Dermis microvascular lymphatic vessel endothelial cell (primary cell): ENCODE measurements at places on chromosomes 2 and 18.
A peak's percentile ranks its signal among the peaks of the same experiment; 100 is the strongest.

DNA sequence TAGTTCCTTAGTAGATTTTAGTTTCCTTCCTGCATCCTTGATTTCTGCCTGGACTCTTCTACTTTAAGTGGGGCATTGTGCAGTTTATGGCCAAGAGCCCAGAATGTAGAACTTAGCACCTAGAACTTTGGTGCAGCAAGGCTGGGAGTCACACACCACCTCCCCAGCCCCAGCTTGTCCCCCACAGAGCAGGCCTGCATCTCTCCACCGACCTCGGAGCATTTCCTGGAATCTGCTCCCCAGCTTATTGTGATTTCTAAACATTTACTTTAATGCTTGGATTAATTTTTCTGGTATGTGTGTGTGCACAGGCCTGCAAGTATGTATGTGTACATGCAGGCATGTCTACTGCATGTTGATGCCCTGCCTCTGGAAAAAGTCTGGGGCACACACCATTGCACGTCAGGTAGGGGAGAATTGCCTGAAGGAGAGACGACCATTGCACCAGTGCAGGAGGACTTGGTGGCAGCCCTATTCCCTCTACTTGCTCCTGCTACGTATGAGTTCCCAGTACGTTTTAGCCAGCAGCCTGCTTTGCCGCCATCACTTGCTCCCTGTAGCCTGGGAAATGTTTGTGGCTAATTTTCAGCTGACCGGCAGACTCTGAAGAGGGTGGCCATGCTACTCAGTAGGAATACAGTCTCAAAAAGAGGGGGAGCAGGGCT, 419.9 kb upstream of the HS6ST1 start:
- DNase-seq = no peak

DNA sequence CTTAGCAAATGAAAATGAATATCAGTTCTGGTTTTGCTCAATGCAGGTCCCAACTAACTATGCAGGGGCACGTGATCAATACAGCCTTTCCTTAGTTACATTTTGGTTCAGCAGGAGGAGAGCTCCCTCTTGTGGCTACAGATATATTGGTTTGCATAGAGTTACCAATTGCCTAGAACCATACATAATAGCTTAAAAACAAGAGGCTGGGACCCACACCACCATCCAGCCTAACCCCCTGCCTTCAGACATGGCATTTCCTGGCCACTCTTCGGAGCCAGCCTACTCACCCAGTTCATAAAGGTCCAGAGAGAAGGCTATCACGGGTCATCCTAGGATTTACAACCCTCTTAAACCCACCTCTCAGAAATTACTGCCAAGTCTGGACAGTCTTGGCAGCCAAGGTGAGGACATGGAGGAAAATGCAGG, 10.5 kb downstream of the CCDC93 start:
- peak; percentile 75 for DNase-seq

GRCh38 chr2:122167515-122167914, 412.1 kb downstream of the TSN start:
- no peak for DNase-seq

DNA sequence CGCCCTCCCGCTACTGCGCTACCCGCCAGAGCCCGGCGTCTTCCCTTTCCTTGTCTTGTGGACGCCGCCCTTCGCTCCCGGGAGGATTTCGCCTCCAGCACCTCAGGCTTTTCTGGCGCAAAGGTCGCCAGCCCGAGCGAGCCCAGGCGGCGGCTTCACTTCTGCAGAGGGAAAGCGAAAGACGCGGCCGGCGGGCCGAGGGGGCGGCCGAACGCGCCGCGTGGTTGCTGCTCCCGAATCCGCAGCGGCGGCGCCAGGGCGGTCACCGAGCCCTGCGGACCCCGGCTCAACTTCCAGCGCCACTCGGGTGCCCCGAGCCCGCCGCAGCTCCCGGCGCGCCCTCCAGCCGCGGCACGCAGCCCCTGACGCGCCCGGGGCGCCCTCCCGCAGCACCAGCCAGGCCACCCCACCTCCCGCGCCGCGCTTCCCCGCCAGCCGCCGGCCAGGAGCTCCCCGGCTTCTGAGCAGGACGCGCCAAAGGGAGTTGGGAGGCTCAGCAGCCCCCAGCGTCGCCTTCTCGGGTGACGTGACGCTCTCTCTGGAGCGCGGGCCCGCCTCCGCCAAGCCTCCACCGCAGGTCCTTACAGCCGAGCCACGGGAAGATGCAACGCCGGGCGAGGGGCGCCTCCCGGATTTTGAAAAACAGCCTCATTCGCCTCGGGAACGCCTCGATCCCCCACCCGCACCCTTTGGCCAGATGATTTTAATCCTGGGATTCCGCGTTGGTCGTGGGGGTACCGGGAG, 84.9 kb upstream of the EPB41L3 start:
- DNase-seq = no peak

- peak; percentile 32 for DNase-seq
These were observed 100.8 kb upstream of the ATP5MC3 start for GRCh38 chr2:175282300-175282699.

DNA sequence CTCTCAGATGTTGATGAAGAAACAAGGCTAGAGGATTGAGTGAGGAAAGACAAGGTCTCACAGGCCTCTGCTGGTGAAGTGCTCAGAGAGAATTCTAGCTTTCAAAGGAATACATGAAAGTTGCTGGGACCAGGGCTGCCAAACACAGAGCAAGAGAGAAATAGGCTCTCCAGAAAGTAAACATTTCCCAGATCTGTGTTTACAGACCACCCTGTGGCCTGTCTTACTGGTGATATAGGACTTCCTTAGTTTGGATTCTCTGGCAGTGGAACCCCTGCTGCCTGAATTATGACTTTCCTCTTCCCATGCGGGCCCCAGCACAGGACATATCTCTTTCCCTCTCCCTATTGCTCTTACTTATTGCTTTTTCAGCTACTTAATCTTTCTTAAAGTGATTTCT, 64.5 kb downstream of the TACR1 start:
- DNase-seq = no peak

DNA sequence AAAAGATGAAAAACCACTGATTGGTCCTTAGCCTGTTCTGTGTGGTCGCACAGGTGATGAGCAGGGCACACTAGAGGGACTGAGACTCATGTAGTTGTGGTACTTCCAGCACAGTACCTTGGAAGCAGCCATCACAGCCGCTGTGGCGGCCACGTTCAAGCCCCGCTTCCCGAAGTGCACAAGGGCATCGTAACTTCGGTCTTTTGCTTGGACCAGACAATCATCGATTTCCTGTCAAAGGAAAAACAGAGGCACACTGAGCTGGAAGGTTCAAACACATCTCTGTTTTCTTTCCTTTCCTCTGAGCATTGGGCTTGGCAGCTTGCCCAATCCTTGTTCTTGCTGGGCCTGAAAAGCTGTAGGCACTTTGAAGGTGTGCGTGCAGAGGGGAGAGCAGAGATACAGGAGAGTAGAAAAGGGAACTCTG, 52.6 kb downstream of the MRPL35 start:
- peak; percentile 80 for DNase-seq

GRCh38 chr2:79593237-79593867, 80.5 kb downstream of the CTNNA2 start:
- DNase-seq = no peak

GRCh38 chr18:21444465-21445212, 155.9 kb downstream of the ESCO1 start:
- peak; percentile 64 for DNase-seq

GRCh38 chr2:201242571-201243277, 17.6 kb upstream of the CASP8 start:
- DNase-seq = no peak

- DNase-seq = peak; percentile 46
These were observed 78.8 kb upstream of the ITGB6 start for GRCh38 chr2:160278879-160279177.

DNA sequence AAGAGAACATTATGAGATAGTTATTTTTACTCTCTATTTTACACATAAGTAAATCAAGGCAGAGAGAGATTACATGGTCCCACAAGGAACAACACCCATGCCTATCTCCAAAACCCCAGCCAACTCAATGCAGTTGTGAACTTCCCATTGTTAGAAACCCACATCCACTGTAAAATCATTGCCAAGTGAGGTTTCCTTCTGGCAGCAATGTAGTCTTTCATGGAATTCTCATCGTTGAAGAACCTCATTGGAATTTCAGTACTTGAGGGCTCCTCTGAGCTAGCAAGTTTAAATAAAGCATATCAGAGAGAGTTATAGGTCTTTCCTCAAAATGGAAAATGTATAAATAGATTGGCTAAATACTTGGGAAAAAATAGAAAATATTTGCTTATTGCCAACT, 105.2 kb downstream of the RAD51AP2 start:
- no peak for DNase-seq

GRCh38 chr2:76870011-76870410, 652.2 kb downstream of the LRRTM4 start:
- DNase-seq = no peak

GRCh38 chr2:216575465-216575864, 57.8 kb upstream of the IGFBP2 start:
- no peak for DNase-seq

DNA sequence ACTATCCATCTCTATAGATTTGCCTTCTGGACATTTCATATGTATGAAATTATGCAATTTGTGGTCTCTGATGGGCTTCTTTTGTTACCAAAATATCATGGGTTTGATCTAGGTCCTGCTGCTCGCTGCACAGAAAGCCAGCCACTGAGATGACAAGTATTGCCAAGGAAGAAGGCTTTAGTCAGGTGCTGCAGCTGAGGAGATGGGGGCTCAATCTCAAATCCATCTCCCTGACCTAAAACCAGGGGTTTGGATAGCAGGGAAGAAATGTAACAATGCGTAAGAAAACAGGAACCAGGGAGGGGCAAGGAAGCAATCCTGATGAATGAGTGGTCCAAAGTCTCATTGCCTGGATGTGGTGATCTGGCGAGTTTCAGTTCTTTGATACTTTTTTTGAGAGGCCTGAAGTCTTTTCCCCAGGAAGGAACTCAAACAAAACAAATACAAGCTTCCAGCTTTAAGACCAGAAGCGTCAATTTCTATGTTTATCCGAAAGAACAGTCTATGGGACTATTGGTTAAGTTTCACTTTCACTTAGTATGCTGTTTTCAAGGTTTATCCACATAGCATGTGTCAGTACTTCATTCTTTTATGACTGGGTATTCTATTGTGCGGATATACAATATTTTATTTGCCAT, 3.4 kb upstream of the CKAP2L start:
- DNase-seq = no peak

DNA sequence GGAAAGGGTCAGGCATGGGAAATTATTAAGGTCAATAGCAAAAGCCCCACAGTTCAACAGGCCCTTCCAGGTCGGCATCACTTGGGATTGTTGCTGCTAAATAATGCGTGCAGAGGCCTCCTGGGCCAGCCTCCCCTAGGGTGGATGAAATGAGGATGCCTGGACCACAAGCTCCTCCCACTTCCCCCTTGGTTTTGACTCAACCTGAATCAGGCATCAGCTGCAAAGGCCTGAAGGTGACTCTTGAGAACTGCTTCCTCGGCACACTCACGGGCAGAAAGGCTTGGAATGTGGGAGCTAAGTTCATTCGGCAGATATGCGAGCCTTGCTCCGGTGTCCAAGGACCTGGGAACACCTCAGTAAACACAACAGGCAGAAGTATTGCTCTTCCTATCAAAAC, 69.3 kb downstream of the MBP start:
- no peak for DNase-seq

- DNase-seq = no peak
These were observed 234.2 kb downstream of the ASXL3 start for GRCh38 chr18:33812186-33812585.

GRCh38 chr18:2919600-2919999, 72.8 kb downstream of the EMILIN2 start:
- no peak for DNase-seq

DNA sequence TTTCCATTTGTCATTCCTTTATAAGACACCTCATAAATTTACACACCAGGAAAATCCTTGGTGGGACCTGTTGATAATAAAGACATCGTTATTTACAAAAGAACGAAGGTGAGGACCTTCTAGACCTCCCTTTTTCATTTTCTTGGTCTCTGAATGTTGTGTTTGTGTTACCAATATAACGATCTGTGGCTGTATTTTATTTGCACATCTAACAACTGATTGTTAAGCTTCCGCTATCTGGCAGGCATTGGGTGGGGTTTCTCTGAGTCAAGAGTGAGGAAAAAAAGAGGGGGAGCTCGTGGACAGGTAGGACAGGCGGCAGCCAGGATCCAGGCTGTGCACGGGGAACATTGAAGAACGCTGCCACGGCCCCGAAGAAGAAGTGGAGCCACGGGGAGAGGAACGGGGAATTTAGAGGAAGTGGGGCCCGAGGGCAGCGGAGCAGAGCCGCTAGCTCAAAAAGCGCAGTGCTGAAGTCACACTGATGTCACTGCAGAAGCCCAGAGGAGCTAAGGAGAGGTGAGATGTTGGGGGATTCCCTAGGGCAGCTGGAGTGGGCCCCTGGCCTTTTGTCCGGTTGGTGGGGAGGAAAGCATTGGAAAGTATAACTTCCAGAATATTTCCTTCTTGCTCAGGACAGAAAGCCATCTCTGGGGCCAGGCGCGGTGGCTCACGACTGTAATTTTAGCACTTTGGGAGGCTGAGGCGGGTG, 20.9 kb upstream of the DNMT3A start:
- no peak for DNase-seq
